ENCODE measurements at places on chromosomes 11 and 22.

DNA sequence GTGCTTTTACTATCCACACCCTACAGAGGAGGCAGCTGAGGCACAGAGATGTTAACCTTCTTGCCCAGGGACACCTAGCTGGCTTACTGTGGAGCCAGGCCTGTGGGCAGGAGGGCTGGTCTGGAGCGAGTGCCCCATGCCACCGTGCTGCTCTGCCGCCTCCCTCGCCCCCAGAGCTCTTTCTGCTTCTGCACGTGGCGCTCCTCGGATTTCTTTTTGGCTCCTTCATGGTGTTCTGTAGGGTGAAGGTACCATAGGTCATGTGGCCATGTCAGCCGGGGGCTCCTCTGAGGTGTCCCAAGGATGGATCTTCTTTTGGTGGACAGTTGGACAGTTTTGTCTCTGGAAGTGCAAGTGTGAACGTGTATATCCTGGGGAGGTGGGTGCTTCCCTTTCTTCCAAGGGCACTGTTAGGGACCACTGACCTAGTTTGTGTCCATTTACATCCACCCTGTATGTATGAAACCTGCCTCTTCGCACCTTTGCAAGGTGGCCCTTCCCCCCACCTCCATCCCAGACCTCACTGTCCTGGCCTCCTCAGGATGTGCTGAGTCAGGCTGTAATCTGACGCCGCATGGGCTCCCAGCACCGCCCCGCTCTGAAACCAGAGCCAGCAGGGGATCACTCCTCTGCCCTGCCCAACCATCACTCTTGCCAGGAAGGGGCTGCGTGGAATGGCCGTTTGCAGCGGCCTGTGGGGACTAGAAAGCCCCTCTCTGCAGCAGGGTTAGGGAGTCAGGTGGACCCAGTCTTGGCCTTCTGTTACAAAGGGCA is 31.7 kb downstream of the POLR3H start:
- DNase-seq, result no peak

- no peak for DNase-seq
Observed at GRCh38 chr22:27144321-27144720, 486.9 kb downstream of the MIAT start.

- no peak for DNase-seq
Observed at GRCh38 chr11:116162886-116163230, 609.9 kb downstream of the BUD13 start.

- no peak for DNase-seq
Observed at GRCh38 chr22:45073064-45073463, 63.3 kb upstream of the PHF21B start.

DNA sequence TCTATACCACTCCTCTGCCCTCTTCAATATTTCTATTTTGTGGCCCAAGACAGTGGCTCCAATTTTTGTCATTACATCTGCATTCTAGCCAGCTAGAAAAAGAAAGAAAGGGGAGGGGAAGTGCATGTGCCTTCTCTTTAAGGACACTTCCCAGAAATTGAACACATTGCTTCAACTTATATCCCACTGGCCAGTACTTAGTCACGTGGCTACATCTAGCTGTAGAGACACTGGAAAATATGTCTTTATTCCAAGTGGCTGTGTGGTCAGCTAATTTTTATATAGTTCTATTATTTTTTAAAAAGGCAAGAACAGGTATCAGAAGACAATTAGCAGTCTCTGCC is 200.4 kb downstream of the SNX19 start:
- no peak for DNase-seq
